ENCODE measurements at places on chromosomes 6 and 20. TPM values are rescaled to one million over a fixed set of nuclear protein-coding genes. Genes with fewer than 3 reads are reported as not detected.

Gene GMNN
- total RNA-seq = 13.0 TPM

Gene METTL24
- 0.36 TPM for total RNA-seq

Gene LHFPL5
- not detected for total RNA-seq

- peak overlapping the region; percentile 66 for H3K27ac ChIP-seq
- DNase-seq = peak; percentile 39
Measured at GRCh38 chr6:28940294-28940857, 16.6 kb upstream of the TRIM27 start.

GRCh38 chr20:49447946-49448809 lies 34.3 kb downstream of the KCNB1 start:
- H3K4me1 ChIP-seq = no peaks in the 10 kb centered on the region
- DNase-seq = no peak
- no peak overlapping the region for H3K4me3 ChIP-seq
- H3K27ac ChIP-seq = no peak overlapping the region

DNA sequence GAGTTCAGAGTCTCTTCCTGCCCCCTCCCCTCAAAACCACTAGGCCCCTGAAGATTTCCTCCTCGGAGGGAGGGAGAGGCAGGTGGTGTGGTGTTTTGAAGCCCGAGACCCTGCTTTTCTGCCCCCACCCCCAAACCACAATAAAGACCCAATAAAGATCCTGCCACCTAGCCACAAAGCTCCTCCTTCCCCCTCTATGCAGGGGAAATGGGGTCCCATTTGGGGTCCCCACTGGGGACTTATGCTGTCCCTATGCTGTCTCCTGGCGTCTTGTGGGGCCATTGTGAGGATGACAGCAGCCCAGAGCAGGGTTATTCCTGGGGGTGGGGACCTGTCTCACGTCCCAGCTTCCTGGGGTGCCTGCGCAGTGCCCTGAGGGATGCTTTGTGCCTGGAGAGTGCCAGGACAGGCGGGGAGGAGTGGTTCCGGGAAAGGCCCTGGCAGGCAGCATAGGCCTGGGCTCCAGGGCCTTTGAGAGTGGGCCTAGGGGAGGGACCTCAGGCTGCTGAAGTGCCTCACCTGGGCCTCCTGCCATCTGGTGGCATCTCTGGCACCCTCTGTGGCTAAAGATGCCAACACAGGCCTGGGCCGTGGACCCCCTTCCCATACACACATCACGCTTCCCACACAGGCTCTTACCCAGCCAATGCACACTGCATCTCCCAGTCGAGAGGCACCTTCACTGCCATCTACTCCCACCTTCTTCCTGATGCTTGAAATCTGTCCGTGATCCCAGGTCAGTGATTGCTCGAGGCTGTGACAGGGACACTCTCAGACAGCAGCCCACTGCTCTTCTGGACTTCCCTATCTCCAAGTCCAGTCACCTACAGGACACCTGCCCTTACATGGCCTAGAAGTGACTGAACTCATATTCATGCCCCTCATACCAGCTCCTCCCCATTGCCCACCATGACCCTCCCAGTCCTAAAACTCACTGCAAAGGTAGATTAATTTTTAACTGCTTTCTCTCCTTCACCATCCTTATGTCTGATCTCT lies 7.9 kb upstream of the ARMC12 start:
- H3K4me3 ChIP-seq = no peak overlapping the region
- no peaks in the 10 kb centered on the region for H3K36me3 ChIP-seq
- no peak overlapping the region for H3K27ac ChIP-seq
- no peak for DNase-seq
- no peaks in the 10 kb centered on the region for H3K27me3 ChIP-seq

DNA sequence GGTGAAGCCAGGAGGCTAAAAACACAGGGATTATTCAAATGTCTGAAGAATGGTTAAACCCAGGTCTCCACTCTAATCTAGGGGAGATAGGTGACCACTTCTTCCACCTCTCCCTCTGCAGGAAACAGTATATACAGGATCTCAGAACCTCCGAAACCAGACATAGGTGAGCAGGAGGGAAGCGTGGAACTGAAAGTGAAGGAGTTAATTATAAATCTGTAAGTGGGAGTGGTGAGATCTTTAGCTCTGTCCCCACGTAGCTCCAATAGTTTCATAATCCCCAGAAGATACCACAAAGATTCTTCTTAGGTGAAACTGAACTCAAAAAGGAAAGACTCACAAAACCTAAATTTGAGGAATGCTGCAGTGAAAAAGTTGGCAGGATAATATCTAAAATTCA lies 76.8 kb downstream of the THEMIS start:
- H3K4me3 ChIP-seq = no peak overlapping the region
- H3K27me3 ChIP-seq = no peaks in the 10 kb centered on the region
- H3K27ac ChIP-seq = no peak overlapping the region
- no peaks in the 10 kb centered on the region for H3K4me1 ChIP-seq
- H3K36me3 ChIP-seq = no peaks in the 10 kb centered on the region

GRCh38 chr20:59042151-59042795 lies at the start of gene PRELID3B:
TSS of gene PRELID3B (minus strand) at chr20:59042786. CDS start at chr20:59042730, 56 bp downstream.
- peak within 1 kb of the TSS; percentile 31 for H3K27ac ChIP-seq
- peaks cover 9% of the 10 kb centered on the region for H3K36me3 ChIP-seq
- DNase-seq = no peak
- peak within 1 kb of the TSS; percentile 83 for H3K4me3 ChIP-seq
- no peaks in the 10 kb centered on the region for H3K27me3 ChIP-seq
- H3K4me1 ChIP-seq = no peaks in the 10 kb centered on the region

- no peak overlapping the region for H3K27ac ChIP-seq
- no peak for DNase-seq
- peaks cover 7% of the 10 kb centered on the region for H3K4me1 ChIP-seq
- H3K36me3 ChIP-seq = no peaks in the 10 kb centered on the region
- H3K27me3 ChIP-seq = no peaks in the 10 kb centered on the region
- H3K4me3 ChIP-seq = no peak overlapping the region
Measured at GRCh38 chr6:153058909-153059308, 56.4 kb upstream of the MTRF1L start.

- peaks cover 5% of the 10 kb centered on the region for H3K4me1 ChIP-seq
- H3K27me3 ChIP-seq = no peaks in the 10 kb centered on the region
- H3K4me3 ChIP-seq = no peak overlapping the region
- no peak for DNase-seq
- no peaks in the 10 kb centered on the region for H3K36me3 ChIP-seq
Measured at GRCh38 chr6:3919130-3919628, 70.0 kb downstream of the FAM50B start.

Measured in astrocyte (in vitro differentiated cells and primary cell).